ENCODE measurements at places on chromosomes 5 and 9.
A peak's percentile ranks its signal among the peaks of the same experiment; 100 is the strongest.

DNA sequence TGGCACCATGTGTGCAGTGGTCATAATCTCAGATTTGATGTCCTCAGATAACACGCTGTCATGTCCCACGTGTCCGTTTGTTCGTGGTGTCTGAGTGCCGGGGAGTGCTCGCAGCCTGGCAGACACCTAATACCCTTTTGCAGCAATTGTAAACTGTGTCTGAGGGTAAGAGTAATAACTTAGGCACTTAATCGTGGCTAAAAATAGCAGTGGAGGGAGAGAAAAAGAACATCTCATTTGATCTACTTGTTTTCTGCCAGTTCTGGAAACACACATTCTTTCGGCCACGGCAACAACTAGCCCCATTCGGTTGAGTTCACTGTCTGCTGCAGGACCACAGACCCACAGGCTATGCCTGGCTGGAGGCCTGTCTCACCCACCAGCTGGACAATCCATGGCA, 16.5 kb downstream of the ADCY2 start:
- no peak for DNase-seq

DNA sequence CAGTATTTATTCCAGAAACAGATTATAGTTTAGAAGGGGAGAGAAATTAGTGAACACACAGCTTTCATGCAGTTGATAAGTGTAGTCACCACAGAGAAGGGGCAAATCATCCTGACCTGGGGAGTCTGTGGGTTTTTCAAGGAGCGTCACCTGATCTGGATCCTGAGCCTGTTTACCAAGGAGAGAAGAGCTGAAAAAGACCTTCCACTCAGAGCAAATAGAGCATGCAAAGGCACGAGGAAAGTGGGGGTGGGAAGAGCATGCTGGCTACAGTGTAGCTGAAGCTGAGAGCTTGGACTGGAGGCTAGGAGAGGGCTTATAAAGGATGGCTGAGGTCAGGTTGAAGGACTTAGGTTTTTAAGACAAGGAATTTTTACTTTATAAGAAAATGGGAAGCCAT, 30.4 kb downstream of the ACO1 start:
- no peak for DNase-seq

- DNase-seq, result no peak
These were observed 31.5 kb upstream of the FAM170A start for GRCh38 chr5:119597728-119598298.

- no peak for DNase-seq
These were observed 44.6 kb downstream of the IRF1 start for GRCh38 chr5:132445930-132446329.

DNA sequence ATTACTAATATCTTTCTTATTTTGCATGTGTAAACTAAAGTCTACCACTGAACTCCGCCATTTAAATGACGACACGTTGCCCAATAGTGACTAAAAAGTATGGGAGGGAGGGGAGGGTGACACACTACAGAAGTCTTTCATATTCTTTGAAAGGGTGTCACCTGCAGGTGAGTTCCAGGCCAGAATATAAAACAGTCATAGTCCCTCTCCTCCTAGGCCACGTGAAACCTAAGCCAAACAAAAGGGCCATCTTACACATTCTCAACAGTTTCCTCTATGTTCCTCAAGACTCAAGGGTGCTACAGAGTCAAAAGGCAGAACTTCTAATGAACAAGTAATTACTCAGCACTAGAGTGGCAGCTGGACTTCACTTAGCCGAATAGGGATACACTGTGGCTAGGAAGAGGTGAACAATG, 6.4 kb downstream of the CEMIP2 start:
- no peak for DNase-seq

GRCh38 chr5:87686975-87687374, 274.2 kb upstream of the CCNH start:
- DNase-seq, result no peak

- DNase-seq, result no peak
These were observed at the start of gene NEK6 for GRCh38 chr9:124257844-124258606. TSS of gene NEK6 (plus strand) at chr9:124257949. CDS start at chr9:124301965, 44,016 bp downstream.

DNA sequence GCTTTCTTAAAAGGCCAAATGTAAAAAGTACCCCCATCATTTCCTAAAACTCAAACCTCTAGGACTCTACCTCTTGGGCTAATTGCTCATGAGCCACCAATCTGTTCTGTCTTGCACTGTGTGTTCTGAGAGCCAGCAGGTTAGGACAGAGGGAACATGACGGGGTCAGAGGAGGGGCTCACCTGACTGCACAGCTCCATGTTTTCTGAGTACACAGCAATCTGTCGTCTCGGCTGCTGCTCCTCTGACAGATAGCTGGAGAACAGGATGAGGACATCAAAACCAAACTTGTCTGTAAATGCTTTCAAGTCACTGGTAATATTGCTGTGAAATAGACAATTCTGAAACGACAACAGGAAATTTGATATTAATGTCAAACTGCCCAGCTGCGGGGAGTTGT, 50.9 kb upstream of the PCA3 start:
- DNase-seq, result peak; percentile 6

DNA sequence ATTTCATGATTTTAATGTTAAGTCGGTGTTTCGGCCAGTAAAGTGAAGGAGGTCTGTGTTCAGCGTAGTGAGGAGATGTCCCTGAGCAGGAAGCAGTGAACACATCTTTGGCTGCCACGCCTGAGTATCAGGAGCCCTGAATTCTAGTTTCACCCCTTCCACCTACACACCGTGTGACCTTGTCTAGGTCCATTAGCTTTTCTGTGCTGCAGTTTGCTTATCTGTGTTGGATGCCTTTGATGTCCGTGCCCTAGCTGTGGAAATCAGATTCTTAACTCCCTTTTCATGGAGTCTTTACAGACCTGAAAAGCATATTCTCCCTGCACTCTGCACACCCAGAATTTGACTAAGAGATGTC, 601 bp downstream of the FBXO38 start:
- DNase-seq, result no peak

GRCh38 chr5:55453211-55453610, 81.6 kb downstream of the PLPP1 start:
- no peak for DNase-seq

DNA sequence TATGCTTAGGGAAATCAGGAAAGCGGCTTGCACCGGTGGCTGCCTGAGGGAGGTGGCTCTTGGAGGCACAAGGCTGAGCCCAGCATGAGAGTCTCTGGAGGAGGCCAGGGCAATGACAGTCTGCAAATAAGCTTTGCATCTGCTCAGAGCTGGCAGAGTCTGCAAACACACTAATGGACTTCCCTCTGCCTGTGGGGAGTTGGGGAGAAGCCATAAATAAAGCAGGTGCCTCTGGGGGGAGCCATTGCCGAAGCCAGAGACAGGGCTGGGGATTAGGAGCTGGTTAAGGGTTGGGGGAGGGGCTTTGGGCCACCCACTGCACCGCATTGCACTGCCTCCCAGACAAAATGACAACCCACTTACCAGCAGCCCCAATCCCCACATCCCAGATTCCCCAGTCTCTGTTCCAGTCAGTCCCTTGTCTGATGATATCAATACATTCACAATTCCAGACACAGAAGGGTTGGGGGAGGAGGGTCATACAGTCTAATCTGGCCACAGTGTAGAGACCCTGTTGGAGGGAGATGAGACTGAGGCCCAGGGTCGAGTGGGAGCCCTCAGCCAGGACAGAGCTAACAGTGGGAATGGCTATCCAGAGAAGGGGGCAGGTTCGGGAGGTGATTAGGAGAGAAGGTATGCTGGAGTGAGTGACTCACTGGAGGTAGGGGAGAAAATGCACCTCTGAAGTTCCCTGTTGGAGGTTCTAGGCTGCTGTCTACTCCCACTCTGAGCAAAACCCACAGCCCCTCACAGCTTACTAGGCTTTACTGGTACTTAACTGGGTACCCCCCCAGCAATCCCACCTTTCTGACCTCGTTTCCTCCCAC, 53.7 kb downstream of the PAX5 start:
- DNase-seq, result peak; percentile 98

DNA sequence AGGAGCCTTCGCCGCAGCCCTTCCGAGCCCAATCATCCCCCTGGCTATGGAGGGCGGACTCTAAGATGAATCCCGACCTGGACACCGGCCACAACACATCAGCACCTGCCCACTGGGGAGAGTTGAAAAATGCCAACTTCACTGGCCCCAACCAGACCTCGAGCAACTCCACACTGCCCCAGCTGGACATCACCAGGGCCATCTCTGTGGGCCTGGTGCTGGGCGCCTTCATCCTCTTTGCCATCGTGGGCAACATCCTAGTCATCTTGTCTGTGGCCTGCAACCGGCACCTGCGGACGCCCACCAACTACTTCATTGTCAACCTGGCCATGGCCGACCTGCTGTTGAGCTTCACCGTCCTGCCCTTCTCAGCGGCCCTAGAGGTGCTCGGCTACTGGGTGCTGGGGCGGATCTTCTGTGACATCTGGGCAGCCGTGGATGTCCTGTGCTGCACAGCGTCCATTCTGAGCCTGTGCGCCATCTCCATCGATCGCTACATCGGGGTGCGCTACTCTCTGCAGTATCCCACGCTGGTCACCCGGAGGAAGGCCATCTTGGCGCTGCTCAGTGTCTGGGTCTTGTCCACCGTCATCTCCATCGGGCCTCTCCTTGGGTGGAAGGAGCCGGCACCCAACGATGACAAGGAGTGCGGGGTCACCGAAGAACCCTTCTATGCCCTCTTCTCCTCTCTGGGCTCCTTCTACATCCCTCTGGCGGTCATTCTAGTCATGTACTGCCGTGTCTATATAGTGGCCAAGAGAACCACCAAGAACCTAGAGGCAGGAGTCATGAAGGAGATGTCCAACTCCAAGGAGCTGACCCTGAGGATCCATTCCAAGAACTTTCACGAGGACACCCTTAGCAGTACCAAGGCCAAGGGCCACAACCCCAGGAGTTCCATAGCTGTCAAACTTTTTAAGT, 819 bp downstream of the ADRA1B start:
- DNase-seq, result no peak

GRCh38 chr5:7529880-7530279, 133.9 kb downstream of the ADCY2 start:
- no peak for DNase-seq

DNA sequence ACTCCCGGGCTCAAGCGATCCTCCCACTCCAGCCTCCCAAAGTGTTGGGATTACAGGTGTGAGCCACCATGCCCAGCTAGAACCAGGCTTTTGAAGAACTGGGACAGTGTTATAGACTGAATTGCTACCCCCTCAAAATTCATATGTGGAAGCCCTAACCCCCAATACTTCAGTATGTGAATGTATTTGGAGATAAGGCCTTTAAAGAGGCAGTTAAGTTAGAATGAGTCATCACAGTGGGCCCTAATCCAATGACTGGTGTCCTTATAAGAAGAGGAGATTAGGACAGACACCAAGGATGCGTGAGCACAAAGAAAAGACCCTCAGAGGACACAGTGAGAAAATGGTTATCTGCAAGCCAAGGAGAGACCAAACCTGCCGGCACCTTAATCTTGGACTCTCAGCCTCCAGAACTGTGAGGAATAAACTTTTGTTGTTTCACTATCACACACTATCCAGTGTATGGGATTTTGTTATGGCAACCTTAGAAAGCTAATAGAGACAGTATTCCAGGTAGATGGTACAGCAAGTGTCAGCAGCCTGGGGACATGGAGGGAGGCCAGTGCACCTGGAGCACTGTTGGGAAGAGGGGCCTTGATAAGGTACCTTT, 31.4 kb upstream of the ERGIC1 start:
- DNase-seq, result no peak
